ENCODE measurements at places on chromosomes 7 and 10.

- no peak for DNase-seq
Measured at GRCh38 chr7:149317496-149317895, 55.5 kb downstream of the ZNF783 start.

- no peak for DNase-seq
Measured at GRCh38 chr7:139673230-139673629, 104.6 kb downstream of the HIPK2 start.

DNA sequence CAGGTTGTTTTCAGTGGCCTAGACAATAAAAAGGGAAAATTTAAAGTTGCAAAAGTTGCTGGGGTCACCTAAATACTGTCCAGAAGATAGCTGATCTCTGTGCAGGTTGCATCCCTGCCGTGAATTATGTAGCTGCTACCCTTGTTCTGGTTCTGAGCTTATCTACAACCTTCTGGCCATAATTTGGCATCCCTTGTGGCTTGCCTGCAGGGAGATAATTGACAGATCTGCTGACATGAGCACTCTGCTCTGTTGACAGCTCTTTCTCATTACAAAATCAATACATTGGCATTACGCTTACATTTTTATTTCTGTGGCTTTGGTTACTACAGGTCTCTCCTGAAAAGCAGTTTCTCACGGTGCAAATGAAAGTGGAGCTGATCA, 29.3 kb upstream of the HECTD2 start:
- DNase-seq, result no peak

DNA sequence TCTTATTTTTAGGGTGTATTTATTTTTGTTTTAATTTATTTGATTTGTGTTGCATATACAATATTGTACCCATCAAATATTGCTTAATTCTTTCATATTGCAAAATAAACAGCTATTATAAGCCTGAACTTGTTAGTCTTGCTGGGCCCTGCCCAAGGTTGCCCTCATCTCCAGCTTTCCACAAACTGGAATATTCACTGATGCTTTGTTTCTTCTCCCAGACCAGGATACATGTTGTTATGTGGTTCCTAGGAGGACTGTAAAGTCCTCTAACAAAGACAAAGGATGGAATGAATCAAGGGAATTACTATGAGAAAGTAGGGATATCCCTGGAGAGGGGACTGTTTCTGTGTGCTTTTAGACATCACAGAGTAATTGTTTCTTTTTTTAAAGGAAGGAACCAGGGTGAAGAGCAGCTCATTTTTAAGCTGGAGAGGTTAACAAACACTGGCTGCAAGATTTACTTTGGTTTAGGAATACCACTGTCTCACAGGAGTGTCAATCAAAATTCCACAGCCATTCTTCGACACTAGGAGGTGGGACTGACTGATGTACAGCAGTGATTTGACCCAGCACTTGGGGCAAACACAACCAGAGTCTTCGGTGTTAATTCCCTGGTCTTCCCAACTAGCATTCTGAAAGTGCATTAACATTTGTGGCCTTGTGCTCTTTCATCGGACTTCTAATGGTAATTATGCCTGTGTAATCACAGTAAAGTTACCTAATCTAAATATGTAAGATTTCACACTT, 14.8 kb upstream of the CD36 start:
- DNase-seq, result no peak

GRCh38 chr10:8146650-8147049, 92.2 kb downstream of the GATA3 start:
- peak; percentile 32 for DNase-seq

- DNase-seq, result peak; percentile 23
Measured at GRCh38 chr7:137685433-137686164, 161.2 kb downstream of the DGKI start.

- peak; percentile 65 for DNase-seq
Measured at GRCh38 chr7:67754651-67755050, 758.0 kb downstream of the TYW1 start.
